ENCODE measurements at places on chromosomes 6 and 20. TPM values are rescaled to one million over a fixed set of nuclear protein-coding genes. Genes with fewer than 3 reads are reported as not detected.

DNA sequence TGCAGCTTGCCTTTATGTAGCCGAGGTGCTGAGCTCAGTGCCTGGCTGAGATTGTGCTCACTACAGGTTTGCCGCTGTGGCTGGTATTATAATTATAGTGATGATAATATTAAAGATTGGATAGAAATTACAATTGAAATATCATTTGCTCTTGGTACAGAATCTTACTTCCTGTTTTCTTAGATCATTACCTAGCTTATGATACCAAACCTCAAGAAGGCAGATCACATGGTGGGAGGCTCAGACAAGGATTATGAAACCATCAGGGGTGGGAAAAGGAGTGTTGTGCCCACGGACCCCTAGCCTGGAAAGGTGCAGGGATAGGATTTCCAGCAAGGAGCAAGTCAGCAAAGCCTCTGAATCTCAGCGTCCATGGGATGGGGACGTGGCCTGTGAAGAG, 70.6 kb downstream of the IGF2R start:
- no peaks in the 10 kb centered on the region for H3K27me3 ChIP-seq
- no peaks in the 10 kb centered on the region for H3K36me3 ChIP-seq
- H3K4me3 ChIP-seq, result no peak overlapping the region
- H3K27ac ChIP-seq, result no peak overlapping the region
- H3K4me1 ChIP-seq, result no peaks in the 10 kb centered on the region

DNA sequence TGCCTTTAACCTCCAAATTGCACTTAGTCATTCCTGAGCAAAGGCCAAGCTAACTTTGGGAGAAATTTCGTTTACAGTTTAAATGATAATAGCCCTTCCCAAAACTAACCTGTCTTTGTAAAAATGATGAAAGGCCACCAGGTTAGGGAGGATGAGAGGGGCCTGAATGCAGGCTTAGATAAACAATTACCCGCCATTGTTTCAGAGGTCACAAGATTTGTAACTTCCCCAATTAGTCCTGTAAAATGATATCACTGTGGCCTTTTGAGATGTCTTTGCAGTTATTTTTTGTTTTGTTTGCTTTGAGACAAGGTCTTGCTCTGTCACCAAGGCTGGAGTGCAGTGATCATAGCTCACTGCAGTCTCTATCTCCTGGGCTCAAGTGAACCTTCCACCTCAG, 26.3 kb downstream of the GNL1 start:
- no peak for DNase-seq
- no peak overlapping the region for H3K4me3 ChIP-seq
- no peak overlapping the region for H3K27ac ChIP-seq
- H3K27me3 ChIP-seq, result no peaks in the 10 kb centered on the region

- no peak overlapping the region for H3K27ac ChIP-seq
- H3K36me3 ChIP-seq, result no peaks in the 10 kb centered on the region
- DNase-seq, result no peak
These were observed 527.0 kb upstream of the JARID2 start for GRCh38 chr6:14718861-14719260.

GRCh38 chr6:13295576-13295975, 32.8 kb downstream of the TBC1D7 start:
- no peak overlapping the region for H3K27ac ChIP-seq
- no peaks in the 10 kb centered on the region for H3K27me3 ChIP-seq
- H3K4me1 ChIP-seq, result no peaks in the 10 kb centered on the region

DNA sequence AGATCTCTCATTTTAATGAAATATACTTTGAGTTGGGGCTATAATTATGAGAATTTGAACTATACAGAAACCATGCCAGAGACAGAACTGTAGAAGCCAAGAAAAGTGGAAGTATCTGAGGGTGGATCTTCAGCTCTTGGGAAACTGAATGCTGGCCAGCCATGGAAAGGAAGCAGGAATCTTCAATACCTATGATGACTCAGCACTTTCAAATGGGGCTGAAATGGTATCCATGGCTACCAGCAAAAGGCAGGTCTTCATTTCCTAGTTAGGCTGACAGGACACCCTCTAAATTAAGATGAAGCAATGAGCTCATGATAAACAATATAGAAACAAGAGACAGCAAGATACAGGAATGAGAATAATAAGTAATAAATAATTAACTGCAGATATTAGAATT, 171.3 kb downstream of the COL21A1 start:
- H3K36me3 ChIP-seq, result no peaks in the 10 kb centered on the region
- H3K27me3 ChIP-seq, result no peaks in the 10 kb centered on the region
- no peaks in the 10 kb centered on the region for H3K4me1 ChIP-seq
- no peak overlapping the region for H3K27ac ChIP-seq
- no peak overlapping the region for H3K4me3 ChIP-seq

The PFDN6 gene
- 28.6 TPM for total RNA-seq

The C4B gene
- 323 TPM for total RNA-seq

- H3K4me3 ChIP-seq, result no peak overlapping the region
- no peaks in the 10 kb centered on the region for H3K27me3 ChIP-seq
- no peak for DNase-seq
- H3K36me3 ChIP-seq, result no peaks in the 10 kb centered on the region
- H3K4me1 ChIP-seq, result peaks cover 16% of the 10 kb centered on the region
- H3K27ac ChIP-seq, result peak overlapping the region; percentile 95
These were observed 107.3 kb downstream of the NOL4L start for GRCh38 chr20:32477594-32478512.

DNA sequence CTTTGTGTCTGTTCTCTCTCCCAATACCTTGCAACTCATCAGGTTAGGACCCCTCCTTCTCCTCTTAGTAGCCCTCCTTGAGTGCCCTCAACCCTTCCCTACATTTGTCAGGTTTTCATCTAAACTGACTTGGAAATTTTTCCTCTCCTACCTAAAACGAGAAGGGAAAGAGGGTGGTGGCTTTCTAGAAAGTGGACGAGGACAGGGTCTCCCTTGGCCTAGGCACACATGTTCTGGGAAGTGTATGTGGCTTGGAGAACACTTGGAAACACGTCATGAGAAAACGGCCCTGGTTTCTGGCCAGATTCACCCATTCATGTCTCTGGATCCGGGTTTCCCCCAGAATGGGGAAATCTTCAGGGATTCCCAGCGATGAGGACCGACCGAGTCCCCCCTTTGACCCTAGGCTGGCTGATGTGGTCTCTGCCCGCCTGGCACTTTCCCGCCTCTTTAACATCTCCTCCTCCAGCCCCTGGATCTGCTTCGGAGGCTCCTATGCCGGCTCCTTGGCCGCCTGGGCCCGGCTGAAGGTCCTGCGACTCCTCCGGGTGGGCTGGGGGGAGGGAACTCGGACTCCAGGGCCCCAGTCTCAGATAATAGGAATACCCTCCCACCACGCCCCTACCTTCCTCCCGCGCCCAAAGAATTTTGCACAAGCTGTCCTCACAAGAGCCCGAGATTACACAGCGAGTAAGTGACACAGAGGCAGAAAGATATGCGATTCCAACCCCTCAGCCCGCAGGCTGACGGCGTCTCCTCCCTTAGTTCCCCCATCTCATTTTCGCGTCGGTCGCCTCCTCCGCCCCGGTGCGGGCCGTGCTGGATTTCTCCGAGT, 3.0 kb downstream of the PRSS16 start:
- peaks cover 33% of the 10 kb centered on the region for H3K27me3 ChIP-seq
- no peak for DNase-seq
- H3K27ac ChIP-seq, result peak overlapping the region; percentile 89
- H3K36me3 ChIP-seq, result no peaks in the 10 kb centered on the region

- no peak overlapping the region for H3K27ac ChIP-seq
- no peaks in the 10 kb centered on the region for H3K4me1 ChIP-seq
- H3K36me3 ChIP-seq, result no peaks in the 10 kb centered on the region
- H3K27me3 ChIP-seq, result no peaks in the 10 kb centered on the region
- DNase-seq, result no peak
These were observed 7.2 kb downstream of the CDS2 start for GRCh38 chr20:5133998-5134397.

GRCh38 chr6:12115492-12115891, 103.4 kb downstream of the HIVEP1 start:
- no peaks in the 10 kb centered on the region for H3K4me1 ChIP-seq
- H3K27me3 ChIP-seq, result no peaks in the 10 kb centered on the region
- DNase-seq, result no peak
- H3K4me3 ChIP-seq, result no peak overlapping the region
- H3K27ac ChIP-seq, result no peak overlapping the region

- no peak for DNase-seq
- H3K4me1 ChIP-seq, result no peaks in the 10 kb centered on the region
- H3K4me3 ChIP-seq, result no peak overlapping the region
- H3K27ac ChIP-seq, result no peak overlapping the region
These were observed 173.9 kb downstream of the PRDM13 start for GRCh38 chr6:99780556-99780885.

The CRNKL1 gene
- 24.6 TPM for total RNA-seq
